Stimulated activated CD8-positive, alpha-beta memory T cell treated with anti-CD3 and anti-CD28 coated beads, Interleukin-2, amount 100 ng/mL, for 1 hour (primary cell): ENCODE measurements at places on chromosomes 1 and 21.

- no peak for DNase-seq
Measured at GRCh38 chr1:96918406-96918805, 196.8 kb downstream of the PTBP2 start.

DNA sequence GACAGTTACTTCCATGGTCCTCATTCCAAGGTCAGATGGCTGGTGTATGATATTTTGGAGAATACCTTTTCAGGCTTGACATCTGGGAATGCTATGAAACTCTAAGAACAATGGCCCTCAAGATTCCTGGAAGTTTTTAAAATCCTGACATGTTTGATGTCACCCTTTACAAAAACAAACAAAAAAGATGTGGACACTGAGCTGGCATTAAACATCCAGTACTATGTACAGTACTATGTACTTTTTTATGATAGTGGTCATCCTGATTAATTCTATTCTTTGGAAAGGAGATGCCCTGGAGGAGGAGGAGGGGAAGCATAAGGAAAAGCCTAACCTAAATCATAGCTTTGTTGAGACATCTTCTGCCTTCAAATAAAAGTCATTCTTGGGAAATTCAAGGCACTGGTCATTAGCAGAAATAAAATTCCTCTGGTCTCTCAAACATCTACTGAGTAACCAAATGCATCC lies 235.4 kb downstream of the HMCN1 start:
- DNase-seq = no peak

- no peak for DNase-seq
Measured at GRCh38 chr1:184156521-184157393, 105.2 kb downstream of the TSEN15 start.

- no peak for DNase-seq
Measured at GRCh38 chr1:6183520-6183989, 3.4 kb upstream of the CHD5 start.

DNA sequence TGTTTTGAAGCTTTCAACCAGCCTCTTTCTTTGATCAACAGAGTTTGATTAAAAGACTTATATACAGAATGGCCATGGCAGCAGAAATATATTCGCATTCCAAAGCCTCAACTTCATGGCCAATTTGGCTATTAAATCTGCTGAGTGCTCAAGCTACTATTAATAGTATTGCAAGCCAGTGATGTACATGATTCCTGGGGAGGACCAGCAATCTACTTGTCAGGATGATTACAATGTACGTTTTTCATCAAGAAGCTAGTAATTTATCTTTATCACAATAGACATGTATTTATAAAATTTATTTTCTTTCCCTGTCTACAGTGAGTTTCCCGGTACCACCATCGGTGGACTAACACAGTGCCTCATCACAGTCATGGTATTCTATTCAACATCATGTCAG lies 515.5 kb downstream of the AMY1C start:
- DNase-seq = no peak

- DNase-seq = no peak
Measured at GRCh38 chr21:26669215-26669764, 96.2 kb upstream of the CYYR1 start.

GRCh38 chr21:45257673-45258341 lies 29.9 kb downstream of the POFUT2 start:
- DNase-seq = no peak

GRCh38 chr1:88276163-88276562 lies 407.9 kb upstream of the PKN2 start:
- DNase-seq = no peak

GRCh38 chr1:99445486-99445885 lies 181.2 kb downstream of the PLPPR4 start:
- DNase-seq = no peak

GRCh38 chr1:37186246-37186756 lies 152.0 kb upstream of the GRIK3 start:
- DNase-seq = no peak

DNA sequence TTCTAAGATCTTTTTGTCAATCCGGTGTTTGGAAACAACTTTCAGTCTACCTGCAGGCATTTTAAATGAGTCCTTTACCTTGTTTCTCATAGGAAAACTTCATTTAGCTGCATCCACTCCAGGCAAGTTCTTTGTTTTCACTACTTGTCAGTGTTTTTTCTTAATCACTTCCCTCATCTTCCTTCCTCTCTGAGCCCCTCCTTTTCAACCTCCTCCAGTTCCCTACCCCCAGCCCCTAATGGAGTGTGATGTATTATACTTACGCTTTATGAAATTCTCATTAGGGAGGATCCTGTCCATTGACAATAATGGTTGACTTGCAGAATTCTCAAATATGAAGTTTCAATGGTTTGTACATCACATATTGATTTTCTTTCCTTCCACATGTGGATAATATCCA lies 62.5 kb upstream of the BACH1 start:
- DNase-seq = no peak

DNA sequence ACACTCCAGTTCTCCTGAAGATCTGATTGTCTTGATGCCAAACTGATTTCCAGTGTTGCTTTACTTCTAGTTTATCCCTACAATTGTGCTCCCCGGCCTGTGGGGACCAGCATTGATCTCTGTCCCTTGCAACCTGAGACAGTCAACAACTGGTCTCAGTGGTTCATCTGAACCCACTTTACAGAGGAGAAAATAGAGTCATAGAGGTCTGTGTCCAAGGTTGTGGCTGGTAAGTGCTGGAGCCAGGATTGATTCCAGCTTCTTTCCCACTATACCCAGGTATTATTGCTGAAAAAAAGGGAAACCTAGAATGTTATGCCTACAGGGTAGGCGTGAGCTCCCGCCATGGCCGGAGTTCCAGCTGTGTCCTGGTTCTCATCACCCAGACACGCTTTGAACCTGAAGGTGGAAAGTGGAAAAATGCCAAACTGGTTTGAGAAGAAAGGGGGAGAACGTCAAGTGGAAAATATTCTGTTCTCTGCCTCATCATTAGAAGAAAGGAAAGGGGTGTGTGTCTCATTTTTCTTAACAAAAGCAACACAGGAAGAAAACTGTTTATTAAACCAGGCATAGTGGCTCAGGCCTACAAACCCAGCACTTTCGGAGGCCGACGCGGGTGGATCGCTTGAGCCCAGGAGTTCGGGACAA lies 60.7 kb upstream of the ITPKB start:
- DNase-seq = no peak

DNA sequence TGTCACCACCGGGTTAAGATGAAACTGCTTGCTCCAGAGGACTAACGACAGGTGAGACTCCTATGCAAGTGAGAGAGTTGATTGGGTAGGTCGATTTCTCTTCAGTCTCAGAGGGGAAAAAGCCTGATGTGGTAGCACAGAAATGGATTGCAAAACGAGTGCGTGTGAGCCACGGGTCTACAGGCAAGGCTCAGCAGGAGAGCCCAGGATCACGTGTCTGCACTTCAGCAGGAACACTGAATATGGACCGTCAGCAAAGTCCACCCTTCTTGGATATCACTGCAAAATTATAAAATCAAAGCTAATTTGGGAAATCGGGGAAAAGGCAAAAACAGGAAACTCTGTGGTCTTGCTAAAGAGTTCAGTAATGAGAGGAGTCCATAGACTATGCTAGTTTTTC lies 107.7 kb upstream of the ZNF648 start:
- DNase-seq = no peak

DNA sequence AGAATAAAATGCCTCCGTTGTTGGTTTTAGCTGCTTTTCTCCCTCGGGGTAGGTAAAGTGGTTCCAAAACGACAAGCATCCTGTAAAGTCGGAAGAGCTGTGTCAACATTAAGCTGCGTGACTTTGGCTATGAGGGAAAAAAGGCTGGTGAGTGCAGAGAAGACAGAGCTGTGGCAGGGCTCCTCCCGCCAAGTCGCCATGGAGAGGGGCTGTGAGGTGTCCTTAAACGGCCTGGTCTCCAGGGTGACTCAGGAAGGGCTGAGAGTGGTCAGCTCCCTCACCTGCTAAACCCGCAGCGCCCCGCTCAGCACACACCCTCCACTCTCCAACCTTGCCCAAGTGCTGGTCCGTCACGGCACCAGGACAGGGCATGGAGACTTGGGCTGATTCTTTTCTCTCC lies 91.6 kb upstream of the SAMD11 start:
- no peak for DNase-seq

- DNase-seq = no peak
Measured at GRCh38 chr1:209080170-209080781, 503.2 kb upstream of the CAMK1G start.

- DNase-seq = no peak
Measured at GRCh38 chr1:230826166-230826875, 42.0 kb downstream of the C1orf198 start.

DNA sequence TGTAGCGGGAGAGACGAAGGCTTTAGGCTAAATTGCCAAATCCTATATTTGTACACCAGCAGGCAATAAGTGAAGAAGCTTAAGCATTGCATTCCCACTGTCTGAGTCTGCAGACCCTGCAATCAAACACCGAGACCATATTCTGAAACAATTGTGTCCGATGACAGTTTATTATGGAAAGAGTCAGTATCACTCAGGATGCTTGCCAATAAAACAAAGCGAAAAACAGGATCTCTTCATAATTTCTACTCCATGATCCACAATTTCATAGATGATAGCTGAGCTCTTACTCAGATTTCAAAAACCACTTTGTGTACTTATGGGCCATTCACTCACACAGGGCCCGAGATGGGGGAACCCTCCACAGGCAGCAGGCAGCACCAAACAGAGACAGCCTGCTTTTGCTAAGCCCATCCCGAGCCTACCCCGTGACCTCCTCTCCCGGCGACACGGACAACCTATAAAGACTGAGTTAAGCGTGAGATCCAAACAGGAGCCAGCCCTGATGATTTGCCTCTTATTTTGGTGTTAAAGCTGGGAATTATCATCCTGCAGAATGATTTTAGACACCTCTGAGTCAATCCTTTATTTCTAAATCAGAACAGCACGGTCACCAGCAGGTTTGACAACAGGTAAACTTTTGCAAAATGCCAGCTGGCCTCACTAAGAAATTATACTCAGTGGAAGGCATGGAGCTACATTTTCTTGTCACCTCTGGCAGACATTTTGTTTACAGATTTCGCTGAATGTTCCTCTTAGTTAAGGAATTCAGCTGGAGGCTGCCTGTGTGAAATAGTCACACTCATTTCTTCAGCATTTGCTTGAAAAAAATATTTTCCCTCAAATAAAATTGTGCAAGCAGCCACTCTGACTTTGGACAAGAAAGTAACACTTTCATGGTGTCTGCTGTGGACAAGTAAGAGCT lies 212.4 kb downstream of the GPATCH2 start:
- no peak for DNase-seq

DNA sequence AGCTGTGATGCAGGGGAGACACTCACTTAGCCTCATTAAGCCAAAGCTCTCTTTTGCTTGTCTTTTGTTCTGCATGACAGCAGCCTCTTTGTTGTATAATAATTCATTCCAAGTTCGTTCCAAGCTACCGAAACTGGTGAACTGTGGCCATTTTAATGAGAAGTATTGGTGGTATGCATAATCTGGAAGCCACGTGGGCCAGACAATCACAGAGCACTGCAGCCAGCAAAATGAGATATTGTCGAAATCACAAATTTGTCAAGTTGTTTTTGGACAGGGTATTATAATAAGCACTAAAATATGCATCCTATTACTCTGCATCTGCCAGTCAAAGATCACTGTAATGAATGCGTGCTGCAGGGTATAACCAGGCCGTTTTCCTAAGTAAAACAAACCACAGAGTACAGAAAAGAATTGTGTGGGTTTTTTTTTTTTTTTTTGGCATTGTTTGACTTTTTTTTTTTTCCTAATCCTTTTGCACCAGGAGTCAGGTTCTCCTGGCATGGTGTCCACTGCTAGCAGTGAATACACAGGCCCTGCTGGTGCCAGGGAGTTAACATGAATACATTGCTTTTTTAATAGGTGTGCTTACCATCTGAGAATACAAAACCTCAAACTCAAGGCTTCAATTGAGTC lies 423.9 kb downstream of the PTBP2 start:
- no peak for DNase-seq

- DNase-seq = no peak
Measured at GRCh38 chr1:36076979-36077573, 6.8 kb upstream of the TEKT2 start.

DNA sequence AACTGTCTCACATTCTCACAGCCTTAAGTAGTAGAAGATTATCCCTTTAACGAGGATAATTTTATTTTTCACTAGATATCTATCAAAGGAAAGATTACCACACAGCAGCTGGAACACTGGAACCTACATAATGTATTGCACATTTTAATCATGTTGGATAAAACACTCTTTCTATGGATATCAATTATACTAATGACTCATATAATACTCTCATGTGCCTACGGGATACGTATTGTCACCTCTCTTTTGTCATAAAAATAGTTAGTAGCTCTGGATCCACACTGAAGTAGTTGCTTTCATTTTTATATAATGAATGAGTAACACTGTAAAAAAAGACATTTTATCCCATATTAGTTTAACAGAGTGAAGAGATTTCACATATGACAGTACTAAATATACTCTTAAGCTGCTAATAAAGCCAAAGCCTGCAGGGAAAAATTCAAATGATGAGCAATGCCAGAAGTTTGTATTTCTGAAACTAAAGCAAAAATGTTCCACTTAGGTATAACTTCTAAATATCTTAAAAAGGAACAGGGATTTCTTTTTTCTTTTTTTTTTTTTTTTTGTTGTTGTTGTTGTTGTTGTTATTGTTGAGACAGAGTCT lies 408.7 kb upstream of the PKN2 start:
- DNase-seq = no peak

DNA sequence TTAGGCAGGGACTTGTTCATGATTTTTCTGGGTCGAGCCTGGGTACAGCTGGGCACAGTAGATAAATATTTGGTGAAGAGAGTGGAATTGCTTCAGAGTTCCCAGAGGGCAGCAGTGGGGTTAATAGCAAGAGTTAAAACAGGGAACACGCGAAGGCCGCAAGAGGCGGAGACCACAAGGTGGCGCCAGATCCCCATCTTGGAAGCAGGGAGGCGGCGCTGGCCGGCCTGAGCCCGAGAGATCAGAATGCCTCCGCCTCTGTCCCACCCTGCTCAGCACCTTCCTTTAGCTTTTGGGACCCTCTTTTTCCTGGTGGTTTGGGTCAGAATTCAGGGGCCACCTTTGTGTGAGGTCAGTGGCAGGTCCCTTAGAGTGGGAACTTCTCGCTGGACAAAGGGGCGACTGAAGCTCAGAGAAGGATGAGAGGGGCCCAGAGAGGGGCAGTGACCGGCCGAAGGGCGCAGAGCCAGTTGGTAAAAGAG lies 6.5 kb upstream of the PADI2 start:
- peak; percentile 73 for DNase-seq

DNA sequence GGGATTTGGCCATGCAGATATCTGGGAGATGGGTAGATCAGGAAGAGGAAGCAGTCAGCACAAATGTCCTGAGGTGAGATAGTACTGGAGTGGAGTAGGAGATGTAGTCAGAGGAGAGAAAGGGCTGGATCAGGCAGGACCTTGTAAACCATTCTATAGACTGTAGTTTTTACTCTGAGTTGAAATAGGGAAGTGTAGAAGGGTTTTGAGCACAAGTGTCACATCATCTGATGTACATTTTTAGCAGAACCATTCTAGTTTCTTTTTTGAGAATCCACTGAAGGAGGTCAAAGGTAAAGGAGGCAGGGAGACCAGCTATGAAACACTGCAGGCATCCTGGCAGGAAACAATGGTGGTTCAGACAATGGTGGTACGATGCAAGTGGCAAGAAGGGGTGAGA lies 194.6 kb upstream of the RRP15 start:
- DNase-seq = no peak
